Colonic mucosa (tissue), 4 donors: ENCODE measurements at places on chromosomes 3 and 15. TPM values are rescaled to one million over a fixed set of nuclear protein-coding genes. Genes with fewer than 3 reads are reported as not detected.

DNA sequence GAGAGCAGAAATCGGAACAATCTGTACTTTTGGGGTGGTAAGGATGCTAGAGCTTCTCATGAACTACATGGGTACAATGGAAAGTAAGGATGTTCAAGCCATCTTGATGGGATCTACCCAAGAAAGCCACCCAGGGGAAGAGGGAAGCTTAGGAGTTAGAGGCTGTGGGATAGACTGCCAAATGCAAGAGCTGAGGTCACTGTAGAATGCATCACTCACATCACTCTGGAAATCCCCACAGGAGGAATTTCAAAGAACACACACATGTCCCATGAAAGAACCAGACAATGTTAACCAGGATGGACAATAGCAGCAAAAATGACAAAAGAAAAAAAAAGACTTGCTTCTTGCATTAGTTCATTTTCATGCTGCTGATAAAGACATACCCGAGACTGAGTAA, 32.8 kb upstream of the UBE2E2 start:
- H3K4me1 ChIP-seq: no peaks in the 10 kb centered on the region
- H3K27ac ChIP-seq: no peak overlapping the region
- no peak for DNase-seq
- no peaks in the 10 kb centered on the region for H3K27me3 ChIP-seq
- no peak overlapping the region for H3K4me3 ChIP-seq
- no peaks in the 10 kb centered on the region for H3K36me3 ChIP-seq

GRCh38 chr3:115100806-115101205, 46.3 kb downstream of the ZBTB20 start:
- DNase-seq: no peak
- no peaks in the 10 kb centered on the region for H3K4me1 ChIP-seq
- peak overlapping the region; percentile 30 for H3K27ac ChIP-seq
- peak overlapping the region; percentile 14 for H3K4me3 ChIP-seq
- no peaks in the 10 kb centered on the region for H3K27me3 ChIP-seq

- H3K27ac ChIP-seq: no peak overlapping the region
- no peak overlapping the region for H3K4me3 ChIP-seq
- no peaks in the 10 kb centered on the region for H3K27me3 ChIP-seq
- no peak for DNase-seq
- no peaks in the 10 kb centered on the region for H3K36me3 ChIP-seq
Measured at GRCh38 chr3:27666272-27666671, 55.9 kb downstream of the EOMES start.

- DNase-seq: no peak
- no peaks in the 10 kb centered on the region for H3K36me3 ChIP-seq
- no peak overlapping the region for H3K27ac ChIP-seq
- no peaks in the 10 kb centered on the region for H3K27me3 ChIP-seq
Measured at GRCh38 chr3:48236531-48236930, 4.4 kb upstream of the ZNF589 start.

DNA sequence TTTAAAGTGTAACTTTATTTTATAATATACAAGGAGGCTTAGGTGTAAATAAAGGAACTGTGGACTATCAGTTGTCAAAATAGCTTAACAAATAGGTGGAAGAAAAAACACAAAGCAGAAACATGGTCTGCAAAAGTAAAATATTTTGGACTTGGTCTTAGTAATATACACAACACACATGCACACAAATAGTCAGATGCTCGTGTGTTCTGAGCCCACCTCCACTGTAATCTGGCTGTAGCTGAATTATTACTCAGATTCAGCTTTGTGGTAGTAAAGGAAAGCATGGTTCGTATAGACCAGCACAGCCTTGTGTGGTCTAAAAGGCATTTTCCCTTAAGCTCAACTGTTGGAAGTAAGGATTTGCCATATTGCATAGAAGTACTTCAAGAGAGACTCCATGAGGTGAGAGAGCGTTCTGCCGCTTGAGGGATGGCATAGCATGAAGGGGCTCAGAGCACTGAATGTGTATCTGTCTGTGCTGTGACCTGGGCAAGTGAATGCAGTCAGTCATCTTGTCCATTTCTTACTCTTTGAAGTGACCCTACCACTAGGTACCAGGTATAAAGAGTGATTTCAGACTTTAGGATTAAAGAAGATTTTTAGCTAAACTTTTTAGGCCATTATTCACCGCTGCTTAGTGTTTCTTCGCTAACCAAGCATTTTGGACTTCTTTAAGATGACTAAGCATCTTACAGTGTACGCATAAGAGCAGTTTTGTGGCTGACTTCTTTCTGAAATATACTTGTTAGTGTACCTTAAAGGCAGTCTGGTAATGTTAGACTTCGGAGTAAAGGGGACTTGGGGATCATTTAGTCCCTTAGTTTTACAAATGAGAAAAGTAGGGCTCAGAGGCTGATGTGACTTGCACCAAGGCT, 15.2 kb downstream of the TPM1 start:
- H3K27ac ChIP-seq: no peak overlapping the region
- DNase-seq: no peak
- H3K4me3 ChIP-seq: no peak overlapping the region

DNA sequence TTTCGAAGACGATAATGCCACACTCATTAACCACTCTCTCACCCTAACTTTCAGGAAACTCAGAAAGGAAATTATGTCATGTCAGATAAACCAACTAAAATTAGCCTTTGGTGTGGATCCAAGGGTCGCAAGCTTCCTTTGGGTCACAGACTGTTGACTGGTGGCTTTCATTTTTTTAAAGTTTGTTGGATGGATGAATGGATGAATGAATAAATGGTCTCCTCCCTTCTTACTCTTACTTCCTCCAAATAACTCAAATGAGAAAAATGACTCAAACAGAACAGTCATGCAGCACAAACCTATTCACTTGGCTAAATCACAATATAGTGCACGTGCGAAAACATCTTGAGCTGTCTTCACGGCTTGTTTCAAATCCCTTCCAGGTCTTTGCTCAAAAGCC, 82.9 kb upstream of the HACD2 start:
- H3K27me3 ChIP-seq: no peaks in the 10 kb centered on the region
- H3K36me3 ChIP-seq: no peaks in the 10 kb centered on the region
- H3K27ac ChIP-seq: no peak overlapping the region
- DNase-seq: no peak

DNA sequence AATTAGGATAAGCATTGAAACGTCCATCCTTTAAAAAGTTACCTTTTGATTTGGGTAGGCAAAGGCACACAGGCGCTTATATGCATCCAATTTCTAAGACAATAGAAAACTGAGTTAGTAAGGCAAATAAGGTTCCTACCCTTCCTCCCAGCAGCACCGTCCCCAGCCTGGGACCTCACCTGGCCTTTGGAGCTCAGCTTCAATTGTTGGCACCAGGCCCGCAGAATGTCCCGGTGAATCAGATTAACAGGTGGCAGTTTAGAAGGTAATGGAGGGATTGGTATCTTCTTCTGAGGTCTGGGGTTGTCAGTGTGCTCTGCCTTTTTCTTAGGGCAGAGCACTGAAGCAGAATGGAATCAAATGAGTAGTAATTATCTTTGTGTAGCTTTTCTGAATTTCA, 5.7 kb downstream of the DPPA4 start:
- no peaks in the 10 kb centered on the region for H3K4me1 ChIP-seq
- no peak overlapping the region for H3K27ac ChIP-seq
- no peak overlapping the region for H3K4me3 ChIP-seq
- H3K27me3 ChIP-seq: no peaks in the 10 kb centered on the region
- no peaks in the 10 kb centered on the region for H3K36me3 ChIP-seq

- H3K27me3 ChIP-seq: no peaks in the 10 kb centered on the region
- H3K4me3 ChIP-seq: no peak overlapping the region
- DNase-seq: no peak
- H3K27ac ChIP-seq: no peak overlapping the region
- H3K36me3 ChIP-seq: no peaks in the 10 kb centered on the region
- H3K4me1 ChIP-seq: no peaks in the 10 kb centered on the region
Measured at GRCh38 chr3:53763353-53763752, 82.9 kb downstream of the CHDH start.

The CLDN1 gene
- 2.4 TPM for total RNA-seq

The GREM1 gene
- total RNA-seq: 39.3 TPM

The HEXA gene
- 67.1 TPM for total RNA-seq

The CHRD gene
- 2.0 TPM for total RNA-seq

The ADAMTSL3 gene
- total RNA-seq: 0.72 TPM

The CCR8 gene
- 0.47 TPM for total RNA-seq
